ENCODE measurements at places on chromosomes 3 and 15. TPM values are rescaled to one million over a fixed set of nuclear protein-coding genes. Genes with fewer than 3 reads are reported as not detected.

The DIPK2A gene
- total RNA-seq = 10.4 TPM

The PLS1 gene
- 0.65 TPM for total RNA-seq

The RETNLB gene
- total RNA-seq = not detected

DNA sequence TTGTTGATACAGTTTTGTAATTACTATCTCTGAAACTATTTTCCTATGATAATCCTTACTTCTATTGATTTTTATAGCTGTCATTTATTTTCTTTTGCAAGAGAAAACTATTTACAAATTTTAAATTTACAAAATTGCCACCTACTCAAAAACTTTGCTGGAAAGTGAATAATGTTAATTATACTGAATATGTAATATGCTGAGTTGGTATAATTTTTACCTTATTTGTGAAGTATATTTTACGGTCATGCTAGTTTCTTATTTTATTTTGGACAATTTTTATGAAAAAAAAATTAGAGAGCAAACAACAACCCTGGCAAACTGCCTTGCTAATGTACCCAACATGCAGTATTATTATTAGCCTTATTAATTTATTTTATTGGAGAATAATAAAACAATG is 2.9 kb downstream of the KCNH8 start:
- H3K27ac ChIP-seq = no peak overlapping the region
- no peaks in the 10 kb centered on the region for H3K4me1 ChIP-seq
- H3K4me3 ChIP-seq = no peak overlapping the region
- no peaks in the 10 kb centered on the region for H3K36me3 ChIP-seq

DNA sequence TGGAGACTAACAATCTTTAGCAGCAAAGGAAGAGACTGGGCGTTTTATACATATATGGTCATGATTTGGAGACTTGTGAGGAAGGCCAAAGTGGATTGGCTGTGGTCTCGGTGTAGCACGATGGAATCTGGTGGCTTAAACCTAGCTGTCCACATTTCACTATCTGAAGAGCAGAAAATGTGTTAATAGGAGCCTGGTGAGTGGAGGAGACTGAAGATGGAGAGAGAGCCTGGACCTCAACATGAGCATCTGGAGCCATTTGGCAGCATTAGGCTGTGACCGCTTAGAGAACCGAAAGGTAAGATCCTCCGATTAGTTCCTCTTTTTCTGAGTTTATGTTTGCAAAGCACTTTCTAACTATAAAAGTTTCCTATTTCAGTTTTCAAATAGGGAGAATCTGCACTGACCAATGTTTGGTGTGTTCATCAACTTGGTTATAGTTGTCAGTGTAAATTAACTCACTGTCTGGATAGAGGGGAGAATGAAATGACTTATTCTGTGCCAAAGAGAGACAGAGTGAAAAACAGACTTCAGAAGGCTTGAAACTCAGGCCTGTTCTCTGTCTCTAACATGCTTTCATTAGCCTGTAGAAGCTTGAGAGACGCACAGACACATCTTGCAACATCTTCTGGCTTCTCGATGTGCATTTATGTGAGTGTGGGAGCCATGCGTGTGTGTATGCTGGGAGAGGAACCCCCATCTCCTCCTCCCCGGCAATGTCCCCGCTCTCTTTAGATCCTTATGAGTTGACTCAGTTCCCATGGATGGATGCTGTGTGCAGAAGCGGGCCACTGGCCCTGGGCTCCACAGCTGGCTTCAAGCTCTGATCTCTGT is 244.7 kb upstream of the TBL1XR1 start:
- H3K27ac ChIP-seq = peak overlapping the region; percentile 7
- DNase-seq = no peak
- H3K36me3 ChIP-seq = no peaks in the 10 kb centered on the region
- no peak overlapping the region for H3K4me3 ChIP-seq

- H3K27me3 ChIP-seq = no peaks in the 10 kb centered on the region
- peaks cover 3% of the 10 kb centered on the region for H3K4me1 ChIP-seq
- no peak overlapping the region for H3K4me3 ChIP-seq
- no peak for DNase-seq
- H3K27ac ChIP-seq = no peak overlapping the region
- no peaks in the 10 kb centered on the region for H3K36me3 ChIP-seq
These were observed 37.4 kb upstream of the ARPP21 start for GRCh38 chr3:35601959-35602358.

- H3K27me3 ChIP-seq = no peaks in the 10 kb centered on the region
- H3K36me3 ChIP-seq = no peaks in the 10 kb centered on the region
- H3K27ac ChIP-seq = no peak overlapping the region
- no peak overlapping the region for H3K4me3 ChIP-seq
- no peaks in the 10 kb centered on the region for H3K4me1 ChIP-seq
These were observed 262.0 kb upstream of the UMPS start for GRCh38 chr3:124467980-124468902.

DNA sequence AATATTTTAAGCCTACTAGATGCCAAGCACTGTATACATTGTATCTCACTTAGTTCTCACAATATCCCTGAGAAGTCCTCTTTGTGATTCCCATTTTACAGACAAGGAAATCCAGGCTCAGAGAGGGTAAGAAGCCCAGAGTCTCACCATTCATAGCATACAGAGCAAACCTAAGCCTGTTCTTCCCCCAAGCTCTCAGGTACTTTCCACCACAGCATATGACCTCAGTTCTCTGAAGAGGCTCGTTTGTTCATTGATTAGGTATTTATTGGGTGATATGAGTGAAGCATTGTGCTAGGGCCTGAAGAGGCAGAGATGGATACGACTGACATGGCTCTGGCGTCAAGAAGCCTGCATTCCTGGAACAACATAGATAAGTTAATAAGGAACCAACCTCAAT is 310.9 kb upstream of the UMPS start:
- H3K27ac ChIP-seq = no peak overlapping the region
- peaks cover 7% of the 10 kb centered on the region for H3K4me1 ChIP-seq
- H3K36me3 ChIP-seq = no peaks in the 10 kb centered on the region

DNA sequence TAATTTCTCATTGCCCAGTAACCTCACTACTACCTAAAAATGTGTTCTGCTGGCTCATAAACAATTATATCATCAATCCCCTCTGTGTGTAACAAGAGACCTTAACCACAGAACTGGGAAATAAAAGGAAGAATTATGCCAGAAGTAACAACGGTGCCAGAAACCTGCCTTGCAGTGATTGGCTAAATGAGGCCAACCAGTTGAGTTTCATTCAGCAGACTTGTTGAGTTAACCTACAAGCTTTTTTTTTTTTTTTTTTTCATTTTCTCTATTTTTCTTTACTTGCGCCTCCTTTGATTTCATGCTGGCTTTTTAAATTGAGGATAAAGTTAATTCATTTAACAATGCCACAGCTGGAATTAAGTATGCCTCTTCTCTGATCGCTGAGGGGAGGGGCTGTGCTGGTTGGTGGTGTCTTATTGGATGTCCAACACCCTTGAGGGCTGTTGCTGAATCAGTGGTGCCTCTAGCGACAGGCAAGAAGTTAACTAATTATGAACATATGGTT is 30.0 kb upstream of the GMNC start:
- H3K27me3 ChIP-seq = no peaks in the 10 kb centered on the region
- H3K4me3 ChIP-seq = no peak overlapping the region
- no peak overlapping the region for H3K27ac ChIP-seq
- DNase-seq = no peak
- H3K36me3 ChIP-seq = no peaks in the 10 kb centered on the region

GRCh38 chr15:71496336-71496955 is 313.9 kb upstream of the NR2E3 start:
- DNase-seq = no peak
- no peaks in the 10 kb centered on the region for H3K36me3 ChIP-seq
- no peak overlapping the region for H3K4me3 ChIP-seq

- no peaks in the 10 kb centered on the region for H3K4me1 ChIP-seq
- no peak overlapping the region for H3K27ac ChIP-seq
- DNase-seq = no peak
- no peak overlapping the region for H3K4me3 ChIP-seq
- H3K36me3 ChIP-seq = no peaks in the 10 kb centered on the region
These were observed 297.1 kb upstream of the MEIS2 start for GRCh38 chr15:37397266-37398022.

DNA sequence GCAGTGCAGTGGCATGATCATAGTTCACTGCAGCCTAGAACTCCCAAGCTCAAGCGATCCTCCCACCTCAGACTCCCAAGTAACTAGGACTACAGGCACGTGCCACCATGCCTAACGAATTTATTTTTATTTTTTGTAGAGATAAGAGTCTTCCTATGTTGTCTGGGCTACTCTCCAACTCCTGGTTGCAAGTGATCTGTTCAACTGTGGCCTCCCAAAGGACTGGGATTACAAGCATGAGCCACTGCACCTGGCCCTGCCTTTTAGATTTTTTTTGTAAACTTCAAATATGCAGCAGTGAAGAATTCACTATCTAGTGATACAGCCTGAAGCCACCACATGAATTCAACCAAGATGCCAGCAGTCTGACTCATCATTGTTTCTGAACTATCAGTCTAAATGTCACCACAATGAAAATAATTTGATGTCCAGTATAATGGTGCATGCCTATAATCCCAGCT is 32.7 kb downstream of the UBXN7 start:
- no peak overlapping the region for H3K4me3 ChIP-seq
- no peaks in the 10 kb centered on the region for H3K4me1 ChIP-seq
- DNase-seq = no peak
- no peak overlapping the region for H3K27ac ChIP-seq
- peaks cover 25% of the 10 kb centered on the region for H3K36me3 ChIP-seq

- no peak overlapping the region for H3K4me3 ChIP-seq
- no peak for DNase-seq
- no peak overlapping the region for H3K27ac ChIP-seq
- H3K36me3 ChIP-seq = no peaks in the 10 kb centered on the region
- peaks cover 3% of the 10 kb centered on the region for H3K27me3 ChIP-seq
- no peaks in the 10 kb centered on the region for H3K4me1 ChIP-seq
These were observed 17.2 kb upstream of the B4GALT4 start for GRCh38 chr3:119257654-119258410.
